ENCODE measurements at places on chromosomes 16 and 17. TPM values are rescaled to one million over a fixed set of nuclear protein-coding genes. Genes with fewer than 3 reads are reported as not detected.

- DNase-seq = no peak
These were observed 23.1 kb downstream of the DBNDD1 start for GRCh38 chr16:89996178-89996489.

DNA sequence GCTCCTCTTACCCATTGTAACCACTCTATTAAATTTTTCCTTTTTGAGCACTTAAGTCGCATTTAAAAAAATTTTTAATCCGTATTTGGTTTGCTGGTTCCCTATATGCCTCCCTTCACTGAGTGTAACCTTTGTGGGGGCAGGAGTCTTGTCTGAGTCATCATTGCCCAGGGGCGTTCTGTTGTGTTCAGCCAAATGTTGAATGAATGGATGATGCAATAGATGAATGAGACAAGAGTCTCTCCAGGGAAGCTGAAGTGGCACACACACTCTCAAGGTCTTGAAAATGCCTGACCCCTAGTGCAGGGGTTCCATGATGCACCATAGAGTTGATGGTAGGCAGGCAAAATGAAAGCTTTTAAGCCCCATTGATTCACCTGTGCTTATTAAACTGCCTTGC lies 123.0 kb upstream of the RBFOX1 start:
- no peak for DNase-seq

DNA sequence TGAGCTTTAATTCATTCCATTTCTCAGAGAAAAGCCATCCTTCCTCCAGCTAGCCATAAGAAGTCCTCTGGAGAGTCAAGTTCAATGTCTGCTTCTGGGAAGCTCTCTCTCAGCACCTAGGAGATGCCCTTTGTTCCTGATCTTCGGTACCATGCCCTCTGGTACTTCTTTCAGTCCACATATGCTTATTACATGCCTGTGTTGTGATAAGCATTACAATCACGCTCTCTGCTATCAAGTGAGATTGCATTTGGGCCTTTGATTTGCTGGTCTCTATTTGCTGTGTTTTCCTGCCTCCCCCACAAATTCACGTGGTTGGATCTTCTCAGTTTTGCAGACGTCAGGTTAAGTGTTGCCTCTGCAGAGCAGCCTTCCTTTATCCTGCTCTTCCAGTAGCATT lies 178.1 kb downstream of the TOX3 start:
- DNase-seq = no peak

GRCh38 chr17:73157521-73157890 lies 7.3 kb upstream of the SSTR2 start:
- no peak for DNase-seq

- DNase-seq = no peak
These were observed 136.8 kb upstream of the XYLT1 start for GRCh38 chr16:17607609-17608008.

DNA sequence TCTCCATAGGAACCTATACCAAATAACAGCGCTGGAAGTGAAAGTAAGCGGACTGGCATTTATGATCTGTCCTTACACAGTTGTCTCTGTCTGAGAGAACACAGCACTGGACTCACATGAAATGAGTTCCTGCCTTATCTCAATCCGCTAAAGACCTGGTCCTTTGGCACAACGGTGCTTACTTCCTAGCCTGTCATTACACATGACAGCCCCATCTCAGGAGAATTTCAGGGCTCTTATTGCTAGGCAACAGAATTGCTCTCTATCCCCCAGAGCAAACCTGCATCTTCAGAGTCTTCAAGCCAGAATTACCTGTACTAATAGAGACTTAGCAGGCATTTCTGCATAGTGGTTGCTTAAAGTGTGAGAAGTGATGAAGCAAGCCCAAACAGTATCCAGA lies 4.3 kb downstream of the KCNJ2 start:
- no peak for DNase-seq

The CACNG1 gene
- total RNA-seq = not detected

DNA sequence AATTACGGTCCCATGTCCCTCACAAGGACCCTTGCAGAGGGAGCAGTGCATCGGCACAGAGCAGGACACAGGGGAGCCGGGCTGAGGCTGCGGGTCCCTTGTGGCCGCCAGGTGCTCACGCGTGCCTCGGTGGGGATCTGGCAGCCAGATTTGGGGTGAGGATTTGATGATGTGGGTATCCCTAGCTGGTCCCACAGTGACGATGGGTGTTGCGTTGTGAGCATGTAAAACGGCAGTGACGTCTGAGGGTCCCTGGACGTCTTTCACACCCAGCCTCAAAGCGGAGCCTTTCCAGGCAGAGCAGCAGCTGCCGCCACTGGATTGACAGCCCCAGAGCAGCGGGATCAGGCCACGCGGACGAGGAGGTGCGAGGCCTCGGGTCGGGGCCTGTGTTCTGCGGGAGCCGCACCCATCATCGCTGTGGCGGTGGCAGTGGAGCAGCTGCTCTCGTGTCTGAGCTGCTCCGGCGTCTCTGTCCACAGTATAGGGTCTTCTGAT lies 54.6 kb downstream of the WDR45B start:
- DNase-seq = no peak

DNA sequence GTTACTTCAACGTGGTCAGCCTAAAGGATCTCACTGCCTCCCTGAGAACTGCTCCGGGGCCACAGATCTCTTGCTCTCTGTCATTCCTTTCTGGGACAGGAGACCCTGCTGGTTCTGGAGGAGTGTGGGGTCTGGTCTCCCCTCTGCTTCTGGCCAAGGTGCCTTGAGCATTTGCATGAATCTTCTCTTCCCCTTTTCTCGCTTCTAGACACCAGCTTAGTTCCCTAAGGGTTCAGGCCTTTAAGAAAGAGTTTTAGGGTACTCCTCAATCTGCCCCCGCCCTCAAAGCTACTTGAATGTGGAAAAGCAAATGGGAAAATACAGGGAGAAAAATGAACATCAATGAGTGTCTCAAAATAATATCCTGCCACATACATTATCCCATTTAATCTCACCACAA lies 48.1 kb downstream of the WSB1 start:
- no peak for DNase-seq

GRCh38 chr17:66290101-66290722 lies 12.2 kb upstream of the PRKCA start:
- DNase-seq = no peak

- no peak for DNase-seq
These were observed 973.0 kb downstream of the KCNJ2 start for GRCh38 chr17:71142333-71142732.
